Colonic mucosa (tissue), 4 donors: ENCODE measurements at places on chromosomes 7 and 10. TPM values are rescaled to one million over a fixed set of nuclear protein-coding genes. Genes with fewer than 3 reads are reported as not detected.

The LBX1 gene
- total RNA-seq = not detected

GRCh38 chr7:69295977-69296376 is 302.3 kb upstream of the AUTS2 start:
- DNase-seq = no peak

DNA sequence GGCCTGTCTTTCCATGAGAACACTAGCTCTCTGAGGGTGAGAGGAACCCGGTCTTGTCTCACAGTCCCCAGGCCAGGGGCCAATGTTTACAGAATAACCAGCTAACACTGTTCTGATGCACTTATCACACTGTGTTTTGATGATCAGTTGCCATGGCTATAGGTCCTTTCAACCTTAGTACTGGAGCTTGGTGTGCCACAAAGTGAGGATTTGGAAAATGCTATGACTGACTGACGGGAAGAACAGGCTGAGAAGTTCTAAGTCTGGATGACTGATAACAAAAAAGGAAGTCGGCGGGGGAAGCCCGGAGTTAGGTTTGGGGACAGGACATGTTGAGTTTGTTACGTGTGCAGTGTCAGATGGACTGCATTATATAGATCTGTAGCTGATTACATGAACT is 141.8 kb downstream of the CTTNBP2 start:
- DNase-seq = no peak

GRCh38 chr7:108425714-108426275 is 30.4 kb downstream of the NRCAM start:
- no peak for DNase-seq

DNA sequence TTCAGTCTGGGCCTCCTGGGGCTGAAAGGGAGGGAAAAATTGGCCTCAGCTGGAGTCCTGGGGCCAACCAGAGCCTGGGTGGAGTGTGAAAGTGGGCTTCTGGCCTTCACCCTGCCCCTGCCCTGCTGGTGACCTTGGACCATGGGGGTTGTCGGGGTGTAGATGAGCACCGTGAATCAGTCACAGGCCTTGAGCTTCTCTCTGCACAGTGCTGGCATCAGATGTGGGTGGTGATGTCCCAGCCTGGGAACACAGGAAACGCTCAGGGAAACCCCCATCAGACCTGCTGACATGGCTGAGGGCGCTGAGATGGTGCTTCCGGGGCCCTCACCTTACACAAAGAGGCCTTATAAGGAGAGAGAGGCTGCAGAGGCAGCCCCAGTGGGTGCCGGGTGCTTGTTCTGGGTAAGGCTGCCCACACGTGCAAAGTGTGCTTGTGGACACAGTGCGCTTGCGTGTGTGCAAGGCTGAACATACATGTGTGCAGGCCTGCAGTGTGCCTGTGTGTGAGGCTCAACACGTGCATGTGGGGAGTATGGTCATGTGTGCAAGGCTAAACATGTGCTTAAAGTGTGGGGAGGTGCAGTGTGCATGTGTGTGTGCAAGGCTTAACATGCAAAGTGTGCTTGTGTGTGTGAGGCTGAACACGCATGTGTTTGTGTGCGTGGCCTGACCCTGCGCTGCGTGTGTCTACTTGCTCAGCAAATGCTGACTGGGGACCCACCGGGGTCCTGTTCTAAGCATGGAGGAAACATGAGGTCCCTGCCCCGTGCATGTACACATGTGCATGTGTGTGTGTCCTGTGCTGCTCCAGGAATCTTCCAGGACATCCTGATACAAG is 6.5 kb downstream of the ARPC1B start:
- peak; percentile 42 for DNase-seq

DNA sequence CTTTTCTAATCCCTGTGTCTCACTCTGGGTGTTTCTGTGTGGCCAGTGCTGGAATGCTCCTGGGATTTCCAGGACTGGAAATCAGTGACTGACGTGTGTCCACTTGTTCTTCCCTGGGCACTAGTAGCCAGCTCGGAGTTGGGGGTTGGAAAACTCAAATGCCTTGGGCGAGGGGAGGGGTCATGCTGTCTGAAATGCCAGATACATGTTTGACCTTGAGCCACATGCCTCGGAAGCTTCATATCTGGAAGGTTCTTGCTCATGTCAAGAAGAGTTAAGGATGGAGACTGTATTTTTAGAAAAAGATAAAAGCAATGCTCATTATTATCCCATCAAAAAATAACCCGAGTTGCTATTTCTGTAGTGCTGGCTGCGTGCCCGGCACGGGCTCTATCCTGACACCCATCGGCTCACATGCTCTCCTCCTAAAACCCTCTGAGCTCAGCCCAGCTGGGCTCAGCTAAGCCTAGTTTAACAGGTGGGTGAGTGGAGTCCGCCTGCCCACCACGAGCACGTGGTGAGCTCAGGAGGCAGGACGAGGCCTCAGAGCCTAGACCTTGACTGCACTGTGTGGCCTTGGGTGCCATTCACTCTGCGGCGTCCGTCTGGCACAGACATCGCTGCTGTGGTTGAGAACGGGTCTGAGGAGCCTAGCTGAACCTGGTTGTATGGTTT is 6.4 kb downstream of the DPYSL4 start:
- DNase-seq = no peak

DNA sequence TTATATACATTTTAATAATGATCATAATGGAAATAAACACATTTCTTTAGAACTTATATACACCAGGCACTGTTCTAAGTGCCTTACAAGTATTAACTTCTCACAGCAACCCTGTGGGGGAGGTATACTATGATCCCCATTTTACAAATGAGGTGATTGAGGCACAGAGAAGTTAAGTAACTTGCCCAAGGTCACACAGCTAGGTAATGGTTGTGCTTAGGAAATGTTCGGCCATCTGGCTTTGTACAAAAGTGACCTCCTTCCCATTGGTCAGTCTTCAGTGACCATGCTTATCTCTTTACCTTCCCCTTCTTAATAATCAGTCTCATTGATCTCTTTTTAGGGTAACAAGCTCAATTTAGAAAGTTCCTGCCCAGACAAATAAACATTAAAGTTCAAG is 158.8 kb downstream of the KIAA1217 start:
- DNase-seq = no peak

- DNase-seq = no peak
Observed at GRCh38 chr7:81469153-81469868, 300.5 kb downstream of the HGF start.

- no peak for DNase-seq
Observed at GRCh38 chr7:95646350-95646749, 50.0 kb upstream of the PDK4 start.

The GIMAP2 gene
- 6.9 TPM for total RNA-seq

- no peak for DNase-seq
Observed at GRCh38 chr7:152054367-152055230, 29.1 kb downstream of the GALNT11 start.

GRCh38 chr7:50342616-50343114 is 38.1 kb downstream of the IKZF1 start:
- DNase-seq = no peak

The LRRN3 gene
- 0.35 TPM for total RNA-seq

The ITPRID1 gene
- 0.91 TPM for total RNA-seq

- no peak for DNase-seq
Observed at GRCh38 chr7:99457650-99458493, 8.1 kb downstream of the ATP5MF start.

- DNase-seq = no peak
Observed at GRCh38 chr7:111089822-111090426, 1.0 kb upstream of the LRRN3 start.

GRCh38 chr7:124775422-124775821 is 9.8 kb upstream of the GPR37 start:
- no peak for DNase-seq

DNA sequence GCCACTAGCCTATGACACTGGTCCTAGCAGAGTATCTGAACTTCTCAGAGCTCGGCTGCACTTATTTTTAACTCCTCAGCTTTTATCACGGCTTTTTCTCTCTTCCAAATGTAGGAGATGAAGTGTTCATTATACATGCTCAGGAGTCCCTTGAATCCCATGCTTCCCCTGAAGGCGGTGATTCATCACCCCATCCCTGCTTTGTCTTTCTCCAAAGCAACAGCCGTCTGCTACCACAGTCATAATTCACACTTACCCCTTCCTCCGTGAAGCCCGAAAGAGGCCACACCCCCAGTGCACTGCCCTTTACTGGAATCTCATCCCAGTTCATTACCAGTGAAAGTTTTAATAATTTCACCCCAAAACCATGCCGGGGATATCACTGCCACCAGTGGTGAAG is 301.5 kb upstream of the SHH start:
- DNase-seq = no peak

The UPK3BL1 gene
- total RNA-seq = 21.9 TPM

DNA sequence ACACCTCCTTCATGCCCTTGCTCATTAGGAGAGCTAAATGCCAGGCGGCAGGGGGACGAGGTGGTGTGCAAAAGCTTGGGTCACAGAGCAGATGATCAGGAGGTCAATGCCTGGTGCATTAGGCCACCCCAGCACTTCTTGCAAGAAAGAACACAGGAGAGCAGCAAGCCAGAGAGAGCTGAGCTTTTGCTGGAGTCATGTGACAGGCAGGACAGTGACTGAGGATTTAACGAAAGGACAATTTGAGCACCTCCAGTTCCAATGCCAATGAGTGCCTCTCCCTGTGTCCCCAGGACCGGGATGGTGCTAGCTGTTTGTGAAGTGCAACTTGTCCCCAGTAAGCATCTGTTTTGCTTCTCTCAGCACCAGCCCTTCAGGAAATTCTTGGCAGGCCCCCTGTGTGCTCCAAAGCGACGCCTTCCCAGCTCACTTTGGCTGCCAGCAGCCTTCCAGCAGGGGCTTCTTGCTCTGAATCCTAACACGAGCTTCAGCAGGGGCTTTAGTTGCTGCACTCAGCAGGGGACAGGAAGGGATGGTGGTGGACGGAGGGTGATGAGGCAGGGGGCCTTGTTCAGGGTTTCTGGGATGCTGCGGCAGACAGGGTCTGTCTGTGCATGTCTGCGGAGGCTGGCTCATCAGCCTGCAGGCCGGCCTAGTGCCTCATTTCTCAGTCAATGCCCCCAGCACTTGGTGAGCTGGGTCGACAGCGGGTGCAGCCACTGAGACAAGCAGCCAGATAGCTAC is 368.1 kb downstream of the RPS24 start:
- no peak for DNase-seq

- DNase-seq = no peak
Observed at GRCh38 chr7:150755473-150756099, 18.4 kb downstream of the GIMAP5 start.

DNA sequence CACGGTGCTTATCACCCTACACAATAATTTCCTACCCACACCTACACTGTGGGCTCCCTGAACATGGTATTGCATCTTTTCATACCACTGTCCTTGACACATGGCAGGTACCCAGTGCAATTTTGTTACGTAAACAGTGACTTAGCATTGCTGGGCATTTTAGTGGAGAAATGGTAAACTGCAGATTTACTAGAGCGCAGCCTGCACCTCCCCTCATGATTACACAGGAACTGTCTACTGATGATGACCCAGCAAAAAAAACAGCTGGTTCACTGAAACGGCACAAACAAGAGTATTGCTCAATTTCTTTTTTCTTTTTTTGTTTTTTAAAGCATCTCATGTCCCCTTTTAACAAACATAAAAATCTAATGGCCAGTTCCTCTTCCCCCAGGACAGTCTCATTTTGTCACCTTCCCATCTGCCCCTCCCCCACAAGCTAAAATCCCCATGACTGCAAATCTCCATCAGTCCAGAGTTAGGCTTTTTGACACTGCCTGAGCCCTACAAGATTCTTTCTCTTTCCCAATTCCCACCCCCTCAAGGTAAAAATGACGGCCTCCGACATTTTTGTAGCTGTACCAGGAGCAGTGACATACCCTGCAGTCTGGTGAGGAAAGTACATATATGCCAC is 2.8 kb downstream of the ZNF746 start:
- DNase-seq = no peak

DNA sequence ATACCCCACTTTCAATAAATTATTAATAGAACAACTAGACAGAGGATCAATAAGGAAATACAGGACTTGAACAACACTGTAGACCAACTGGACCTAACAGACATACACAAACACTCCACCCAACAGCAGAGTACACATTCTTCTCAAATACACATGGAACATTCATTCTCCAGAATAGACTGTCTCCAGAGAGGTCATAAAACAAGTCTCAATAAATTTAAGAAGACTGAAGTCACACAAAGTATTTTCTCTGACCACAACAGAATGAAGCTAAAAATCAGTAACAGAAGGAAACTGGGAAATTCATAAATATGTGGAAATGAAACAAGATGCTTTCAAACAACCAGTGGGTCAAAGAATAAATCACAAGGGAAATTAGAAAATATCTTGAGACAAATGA is 119.8 kb downstream of the SMURF1 start:
- no peak for DNase-seq
